ENCODE measurements at places on chromosomes 12 and 14. TPM values are rescaled to one million over a fixed set of nuclear protein-coding genes. Genes with fewer than 3 reads are reported as not detected.
A peak's percentile ranks its signal among the peaks of the same experiment; 100 is the strongest.

- no peaks in the 10 kb centered on the region for H3K4me1 ChIP-seq
- H3K27ac ChIP-seq: no peak overlapping the region
- H3K27me3 ChIP-seq: no peaks in the 10 kb centered on the region
- H3K36me3 ChIP-seq: no peaks in the 10 kb centered on the region
These were observed 40.0 kb upstream of the RHOJ start for GRCh38 chr14:63164108-63164683.

GRCh38 chr12:48165089-48165981 lies 8.0 kb upstream of the ASB8 start:
- peak; percentile 29 for DNase-seq
- H3K27me3 ChIP-seq: no peaks in the 10 kb centered on the region
- no peak overlapping the region for H3K27ac ChIP-seq
- H3K4me1 ChIP-seq: no peaks in the 10 kb centered on the region
- no peak overlapping the region for H3K4me3 ChIP-seq

DNA sequence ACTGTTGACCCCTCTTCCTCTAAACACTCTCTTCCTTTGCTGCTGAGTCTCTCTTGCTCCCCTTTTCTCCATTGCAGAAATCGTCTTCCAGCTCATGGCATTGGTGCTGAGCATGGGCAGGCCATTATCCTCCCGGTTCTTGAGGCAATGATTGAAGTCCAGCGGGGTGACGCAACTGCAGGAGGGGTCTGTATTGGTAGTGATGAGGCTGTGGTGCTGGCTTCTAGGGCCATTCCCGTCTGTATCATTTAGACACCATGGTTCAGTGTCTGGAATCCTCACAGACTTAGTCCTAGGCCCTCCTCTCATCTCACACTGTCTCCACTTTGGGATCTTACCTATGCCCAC lies 720 bp upstream of the SLC22A17 start:
- no peaks in the 10 kb centered on the region for H3K36me3 ChIP-seq
- H3K4me1 ChIP-seq: no peaks in the 10 kb centered on the region
- no peak for DNase-seq
- no peak overlapping the region for H3K4me3 ChIP-seq

DNA sequence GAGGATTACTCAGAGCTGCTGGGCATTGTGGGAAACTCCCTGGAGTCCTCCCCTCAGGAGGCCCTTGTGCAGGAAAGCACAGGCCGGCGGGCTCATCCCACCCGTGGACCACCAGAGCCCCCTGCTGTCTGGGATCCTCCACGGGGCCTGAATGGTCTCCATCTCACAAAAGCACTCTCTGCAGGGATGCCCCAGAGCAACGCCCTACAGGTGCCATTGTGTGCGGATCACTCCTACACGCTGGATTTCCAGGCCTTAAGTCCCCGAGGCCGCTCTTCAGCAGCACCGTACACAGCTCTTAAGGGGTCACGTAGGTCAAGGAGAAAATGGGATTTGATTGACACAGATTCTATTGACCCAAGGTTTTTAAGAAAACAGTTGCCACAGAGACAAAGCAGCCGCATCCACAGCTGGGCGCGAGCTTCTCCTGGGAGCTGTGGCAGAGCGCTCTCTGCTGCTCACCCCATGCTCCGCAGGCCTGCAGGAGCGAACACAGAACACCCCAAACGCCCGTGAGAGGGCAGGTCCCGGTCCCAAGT lies 36.7 kb upstream of the RIMBP2 start:
- H3K36me3 ChIP-seq: no peaks in the 10 kb centered on the region
- no peak overlapping the region for H3K27ac ChIP-seq
- no peaks in the 10 kb centered on the region for H3K4me1 ChIP-seq
- no peak overlapping the region for H3K4me3 ChIP-seq

DNA sequence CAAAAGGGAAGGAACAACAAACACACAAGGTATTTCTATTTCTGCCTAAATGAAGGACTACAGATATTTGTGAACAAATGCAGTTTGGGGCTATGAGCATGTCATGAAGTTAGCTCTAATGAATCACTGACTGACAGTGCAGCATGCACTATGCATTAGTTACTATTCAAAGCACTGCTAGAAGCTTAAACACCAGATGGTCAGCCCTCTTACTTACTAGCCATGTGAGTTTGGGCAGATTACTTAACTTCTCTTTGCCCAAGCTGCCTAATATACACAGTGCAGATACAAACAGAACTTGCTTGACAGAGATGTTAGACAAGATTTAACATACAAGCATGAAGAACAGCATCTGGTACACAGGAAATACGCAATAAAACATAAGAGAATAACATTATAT lies 96.0 kb downstream of the ATXN2 start:
- no peak overlapping the region for H3K4me3 ChIP-seq
- DNase-seq: no peak
- H3K27me3 ChIP-seq: no peaks in the 10 kb centered on the region
- H3K4me1 ChIP-seq: no peaks in the 10 kb centered on the region
- no peak overlapping the region for H3K27ac ChIP-seq

DNA sequence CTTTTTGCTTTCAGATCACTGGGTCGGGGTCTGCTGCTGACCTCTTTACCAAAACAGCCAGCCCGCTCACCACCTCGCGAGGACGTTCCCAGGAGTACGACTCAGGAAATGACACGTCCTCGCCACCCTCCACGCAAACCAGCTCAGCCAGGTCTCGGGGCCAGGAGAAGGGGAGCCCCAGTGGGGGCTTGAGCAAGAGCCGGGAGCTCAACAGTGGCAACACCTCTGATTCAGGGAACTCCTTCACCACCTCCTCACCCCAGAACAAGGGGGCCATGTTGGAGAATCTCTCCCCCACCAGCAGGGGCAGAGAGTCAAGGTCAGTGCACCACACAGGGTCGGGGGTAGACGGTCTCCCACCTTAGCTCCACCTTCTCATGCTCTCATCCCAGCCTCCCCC lies 33.4 kb upstream of the HSPB8 start:
- DNase-seq: no peak
- H3K27me3 ChIP-seq: peaks cover 66% of the 10 kb centered on the region
- H3K4me3 ChIP-seq: no peak overlapping the region
- H3K4me1 ChIP-seq: no peaks in the 10 kb centered on the region
- H3K27ac ChIP-seq: no peak overlapping the region

GRCh38 chr12:90965204-90965603 lies 10.2 kb upstream of the CCER1 start:
- no peaks in the 10 kb centered on the region for H3K4me1 ChIP-seq
- no peak overlapping the region for H3K4me3 ChIP-seq
- no peaks in the 10 kb centered on the region for H3K36me3 ChIP-seq

GRCh38 chr12:128266541-128267130 lies 334 bp upstream of the TMEM132C start:
- no peaks in the 10 kb centered on the region for H3K36me3 ChIP-seq
- no peaks in the 10 kb centered on the region for H3K4me1 ChIP-seq
- H3K27me3 ChIP-seq: no peaks in the 10 kb centered on the region

GRCh38 chr12:38142974-38143373 lies 173.6 kb upstream of the ALG10B start:
- peaks cover 8% of the 10 kb centered on the region for H3K4me1 ChIP-seq
- H3K4me3 ChIP-seq: no peak overlapping the region
- H3K27me3 ChIP-seq: no peaks in the 10 kb centered on the region

GRCh38 chr12:107635139-107635538 lies 50.5 kb upstream of the PWP1 start:
- H3K36me3 ChIP-seq: 0 out of 2 replicates have a peak, but pooled peaks cover 9% of the 10 kb centered on the region
- no peak overlapping the region for H3K4me3 ChIP-seq
- no peak overlapping the region for H3K27ac ChIP-seq
- no peaks in the 10 kb centered on the region for H3K27me3 ChIP-seq
- DNase-seq: no peak
- peaks cover 10% of the 10 kb centered on the region for H3K4me1 ChIP-seq

GRCh38 chr14:100107236-100107635 lies 42.0 kb downstream of the EVL start:
- H3K27ac ChIP-seq: no peak overlapping the region
- no peaks in the 10 kb centered on the region for H3K4me1 ChIP-seq
- H3K4me3 ChIP-seq: no peak overlapping the region

DNA sequence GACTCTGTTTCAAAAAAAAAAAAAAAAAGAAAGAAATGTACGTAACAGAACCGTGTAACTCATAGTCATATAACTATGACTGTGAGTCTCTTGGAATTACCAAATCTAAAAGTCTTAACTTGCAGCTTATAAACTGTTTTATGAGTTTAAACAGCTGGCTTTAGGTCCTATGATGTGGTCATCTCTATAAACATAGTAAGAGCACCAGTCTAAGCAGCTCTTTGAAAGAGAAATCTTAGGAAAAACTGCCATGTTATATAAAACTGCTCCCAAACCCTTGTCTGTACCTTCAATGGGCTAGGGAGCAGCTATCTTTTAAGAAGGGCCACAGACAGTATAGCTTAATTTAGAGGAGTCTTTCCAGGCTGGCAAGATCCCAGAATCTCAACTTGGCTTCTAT lies 115.5 kb upstream of the AEBP2 start:
- H3K27me3 ChIP-seq: no peaks in the 10 kb centered on the region
- H3K36me3 ChIP-seq: no peaks in the 10 kb centered on the region
- DNase-seq: no peak
- H3K27ac ChIP-seq: no peak overlapping the region
- no peaks in the 10 kb centered on the region for H3K4me1 ChIP-seq

- H3K4me3 ChIP-seq: no peak overlapping the region
- H3K27me3 ChIP-seq: no peaks in the 10 kb centered on the region
- H3K4me1 ChIP-seq: peaks cover 7% of the 10 kb centered on the region
- no peak for DNase-seq
- H3K27ac ChIP-seq: no peak overlapping the region
These were observed 74.2 kb upstream of the ATP2B1 start for GRCh38 chr12:89782807-89783206.

GRCh38 chr14:55440385-55440784 lies at the start of gene TBPL2:
Gene TBPL2 (minus strand): TSS chr14:55440616. CDS start chr14:55440449, 167 bp downstream.
- no peak within 1 kb of the TSS for H3K4me3 ChIP-seq
- DNase-seq: no peak
- peaks cover 5% of the 10 kb centered on the region for H3K4me1 ChIP-seq

DNA sequence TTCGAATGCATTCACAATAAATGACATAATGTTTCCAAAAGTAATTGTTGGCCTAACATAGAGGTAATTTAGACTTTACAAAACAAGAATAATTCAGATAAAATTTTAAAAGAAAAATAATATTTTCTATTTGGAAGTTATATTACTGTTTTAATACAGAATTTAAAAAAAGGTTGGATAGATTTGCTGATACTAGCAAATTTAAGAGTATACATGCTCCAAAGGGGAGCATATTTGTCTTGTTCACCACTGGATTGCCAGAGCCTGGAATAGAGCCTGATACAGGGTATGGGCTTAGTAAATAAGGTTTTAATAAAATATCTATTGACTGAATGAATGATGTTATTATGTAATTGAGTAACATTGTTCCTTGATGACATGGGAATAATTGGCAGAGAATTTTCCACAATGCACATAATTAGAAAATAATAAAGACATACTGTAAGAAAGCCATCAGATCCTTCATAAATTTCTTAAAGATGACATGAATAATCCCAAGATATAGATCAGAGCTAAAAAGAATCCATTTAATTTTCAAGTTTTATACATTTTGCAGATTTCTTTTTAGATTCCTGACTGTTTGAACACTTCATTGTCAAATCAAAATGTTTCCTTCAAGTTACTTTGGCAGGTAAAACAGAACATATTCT lies 305.3 kb downstream of the SLC6A15 start:
- no peaks in the 10 kb centered on the region for H3K4me1 ChIP-seq
- no peak for DNase-seq
- H3K36me3 ChIP-seq: no peaks in the 10 kb centered on the region
- H3K27ac ChIP-seq: no peak overlapping the region

GRCh38 chr14:93972618-93973205 lies 3.7 kb downstream of the ASB2 start:
- H3K4me1 ChIP-seq: no peaks in the 10 kb centered on the region
- H3K36me3 ChIP-seq: no peaks in the 10 kb centered on the region
- no peak overlapping the region for H3K4me3 ChIP-seq
- no peaks in the 10 kb centered on the region for H3K27me3 ChIP-seq

DNA sequence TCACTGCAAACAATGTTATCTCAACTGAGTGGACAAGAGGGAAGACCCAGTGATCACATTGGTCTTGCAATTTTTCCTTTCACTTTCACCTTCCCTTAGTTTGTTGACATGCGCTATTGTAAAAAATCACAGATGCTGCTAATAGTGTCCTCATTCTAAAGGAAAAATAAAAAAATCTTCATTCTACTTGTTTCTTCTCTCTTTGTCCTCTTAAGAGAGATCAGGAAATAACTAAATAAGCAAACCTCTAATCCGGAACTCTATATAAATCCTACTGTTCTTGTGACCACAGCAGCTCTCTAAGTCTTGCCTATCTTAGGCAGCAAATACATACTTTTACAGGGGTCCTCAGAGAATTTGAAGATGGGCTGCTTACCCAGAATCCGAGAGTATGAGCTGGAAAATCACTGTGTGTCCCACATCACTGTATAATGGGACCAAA lies 257.7 kb downstream of the NAV3 start:
- no peak for DNase-seq
- no peaks in the 10 kb centered on the region for H3K4me1 ChIP-seq
- H3K36me3 ChIP-seq: no peaks in the 10 kb centered on the region
- H3K4me3 ChIP-seq: no peak overlapping the region
- H3K27me3 ChIP-seq: no peaks in the 10 kb centered on the region
- H3K27ac ChIP-seq: no peak overlapping the region

DNA sequence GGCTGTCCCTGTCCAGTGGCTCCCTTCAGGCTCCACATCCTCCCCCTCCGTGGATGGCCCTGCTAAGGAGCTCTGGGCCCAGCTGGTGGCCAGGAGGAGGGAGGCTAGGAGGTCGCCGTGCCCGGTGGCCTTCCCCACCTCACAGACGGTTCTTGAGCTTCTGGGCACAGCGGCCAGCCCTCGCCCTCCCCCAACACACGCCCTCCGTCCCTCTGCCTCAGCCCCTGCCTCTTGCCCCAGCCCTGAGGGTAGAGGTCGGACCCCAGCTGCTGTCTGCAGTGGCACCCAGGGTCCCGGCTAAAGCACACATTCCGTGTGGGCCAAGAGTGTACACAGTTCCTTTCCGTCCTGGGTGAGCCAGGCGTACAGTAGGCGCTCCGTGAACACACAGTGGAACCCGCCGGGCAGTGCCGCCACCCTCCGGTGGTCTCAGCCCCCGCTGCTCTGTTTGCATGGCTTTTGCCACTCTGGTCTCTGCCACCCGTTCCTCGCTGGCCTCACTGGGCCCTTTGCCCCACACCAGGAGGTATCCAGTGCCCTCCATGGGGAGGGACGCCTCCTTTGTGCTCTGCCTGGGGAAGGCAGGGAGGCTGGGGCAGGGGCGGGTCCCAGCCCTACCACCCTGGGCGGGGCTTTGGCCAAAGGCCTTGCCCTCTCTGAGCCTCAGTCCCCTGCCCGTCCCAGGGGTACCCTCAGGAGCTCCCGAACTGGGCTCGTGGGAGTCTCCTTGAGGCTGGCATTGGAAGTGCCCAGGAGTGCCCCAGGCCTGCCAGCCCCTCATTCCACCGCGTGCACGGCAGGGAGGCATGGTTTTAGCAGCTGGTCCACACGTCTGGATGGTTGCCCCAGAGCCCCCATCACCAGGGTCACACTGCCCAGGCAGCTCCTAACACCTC lies 13.0 kb downstream of the TRMT61A start:
- no peaks in the 10 kb centered on the region for H3K36me3 ChIP-seq
- no peak for DNase-seq
- H3K27ac ChIP-seq: peak overlapping the region; percentile 96
- H3K4me1 ChIP-seq: peaks cover 58% of the 10 kb centered on the region

Gene TBX5
- not detected for total RNA-seq

Gene SLC5A8
- total RNA-seq: not detected

Gene TMPRSS12
- not detected for total RNA-seq

Gene SCARB1
- total RNA-seq: 49.6 TPM

Gene KRT74
- not detected for total RNA-seq

Gene KRT85
- not detected for total RNA-seq

Gene APOF
- total RNA-seq: not detected

Gene IL31
- not detected for total RNA-seq

Gene GRIN2B
- total RNA-seq: not detected

Gene CD27
- total RNA-seq: not detected

Gene REP15
- 1.4 TPM for total RNA-seq

Gene KRT78
- 1.5 TPM for total RNA-seq
